ENCODE measurements at places on chromosomes 6 and 20. TPM values are rescaled to one million over a fixed set of nuclear protein-coding genes. Genes with fewer than 3 reads are reported as not detected.

Gene MOG
- not detected for total RNA-seq

Gene PKIG
- total RNA-seq, result 2.5 TPM

Gene STX11
- total RNA-seq, result 14.5 TPM

Gene CAPN11
- total RNA-seq, result not detected

Gene ZBTB46
- 0.32 TPM for total RNA-seq

Gene NCOA6
- total RNA-seq, result 33.9 TPM

Gene LTB
- total RNA-seq, result 767 TPM
